ENCODE measurements at places on chromosomes 3 and 15. TPM values are rescaled to one million over a fixed set of nuclear protein-coding genes. Genes with fewer than 3 reads are reported as not detected.

DNA sequence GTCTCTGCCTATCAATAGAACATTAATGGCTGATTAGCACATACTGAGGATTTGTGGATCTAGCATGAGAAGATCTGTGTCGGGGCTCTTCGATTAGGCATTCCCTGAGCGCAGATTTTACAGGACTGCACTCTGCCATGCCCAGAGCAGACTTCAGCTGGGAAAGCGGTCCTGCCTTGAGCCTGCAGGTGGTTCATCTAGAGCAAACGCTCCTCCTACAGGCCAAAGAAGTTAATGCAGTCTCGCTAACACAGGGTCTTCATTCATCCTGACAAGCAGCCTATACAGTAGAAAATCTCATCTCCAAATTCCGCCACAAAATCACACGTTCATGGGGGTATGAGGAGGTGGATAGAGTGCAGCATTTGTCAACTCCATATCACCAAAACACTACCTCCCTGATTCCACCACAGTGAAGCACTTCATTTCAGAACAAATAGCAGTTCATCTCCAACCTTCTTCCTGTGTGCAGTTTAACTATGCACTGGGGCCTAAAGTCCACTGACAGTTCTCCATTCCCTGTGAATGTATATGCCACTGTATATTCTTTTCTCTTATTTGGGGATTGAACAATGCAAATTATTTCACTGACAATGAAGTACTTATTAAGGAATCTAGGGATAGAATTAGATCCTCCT lies 405.8 kb downstream of the IGSF11 start:
- DNase-seq: peak; percentile 62

Gene MASP1
- 19.2 TPM for total RNA-seq

Gene DNAH12
- 0.09 TPM for total RNA-seq

DNA sequence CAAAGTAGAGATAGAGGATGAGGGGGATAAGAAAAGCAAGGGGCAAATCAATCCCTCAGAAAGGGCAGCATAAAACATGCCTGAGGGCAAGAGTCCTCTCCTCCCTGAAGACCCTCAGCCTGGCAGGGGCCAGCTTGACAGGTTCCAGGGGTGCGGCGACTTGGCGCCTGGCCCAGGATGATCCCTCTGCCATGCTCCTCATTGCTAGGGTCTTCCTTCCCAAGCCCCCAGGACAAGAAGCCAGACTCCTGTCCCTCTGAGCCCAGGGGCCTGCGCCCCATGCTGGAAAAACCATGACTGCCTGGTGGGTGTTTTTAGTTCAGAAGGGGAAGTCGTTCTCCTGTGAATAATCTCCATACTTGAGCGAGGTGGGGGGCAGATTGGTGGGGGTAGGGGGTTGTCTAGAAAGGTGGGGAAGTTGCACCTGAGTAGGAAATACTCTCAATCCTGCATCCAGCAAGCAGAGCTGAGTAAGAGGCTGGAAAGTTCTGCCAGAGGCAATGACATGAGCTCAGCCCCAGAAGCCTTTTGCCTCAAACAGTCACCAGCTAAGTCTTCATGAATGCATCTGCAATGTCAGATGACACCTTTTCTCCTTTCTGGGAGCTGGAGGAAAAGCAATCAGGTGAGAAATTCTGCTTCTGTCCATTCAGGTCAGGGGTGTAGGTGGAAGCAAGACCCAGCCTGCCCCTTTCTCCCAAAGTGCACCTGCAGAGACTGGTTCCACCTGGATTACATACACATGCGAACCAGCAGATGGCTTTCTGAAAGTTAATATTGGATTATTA lies 18.3 kb downstream of the SLC12A8 start:
- DNase-seq: no peak

Gene CHCHD6
- total RNA-seq: 13.4 TPM

Gene GOLGA8M
- not detected for total RNA-seq

Gene WWTR1
- total RNA-seq: 205 TPM

GRCh38 chr15:54481819-54482218 lies 503.6 kb downstream of the UNC13C start:
- no peak for DNase-seq

- DNase-seq: peak; percentile 42
These were observed 3.5 kb downstream of the TBL1XR1 start for GRCh38 chr3:177193688-177194268.

DNA sequence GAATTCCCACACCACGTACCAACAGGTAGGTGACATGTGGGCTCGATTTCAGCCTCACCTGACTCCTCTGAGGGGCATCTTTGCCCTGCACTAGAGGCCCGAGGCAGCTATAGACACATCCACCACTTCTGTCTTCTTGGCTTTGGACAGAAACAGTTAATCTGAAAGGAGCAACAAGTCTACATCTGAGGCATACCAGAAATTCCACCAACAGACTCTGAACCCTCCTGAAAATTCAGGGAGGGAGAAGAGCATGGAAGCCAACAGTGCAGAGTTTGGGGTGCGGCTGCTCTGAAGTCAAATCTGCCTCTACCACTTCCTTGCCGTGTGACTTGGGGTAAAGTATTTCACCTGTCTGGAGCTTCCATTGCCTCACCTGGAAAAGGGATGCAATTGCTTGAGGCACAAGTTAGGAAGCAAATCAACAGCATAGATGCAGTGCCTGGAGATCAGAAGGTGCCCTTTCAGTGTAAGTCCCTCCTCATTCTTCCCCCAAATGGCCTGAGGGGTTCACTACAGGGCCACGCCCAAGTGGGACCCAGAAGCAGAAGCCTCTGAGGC lies 119.8 kb downstream of the SHQ1 start:
- DNase-seq: no peak

Gene ZNF385D
- 11.5 TPM for total RNA-seq

Gene NMD3
- total RNA-seq: 88.0 TPM

GRCh38 chr3:76912841-76913383 lies 127.0 kb upstream of the ROBO2 start:
- no peak for DNase-seq

GRCh38 chr3:16595778-16596177 lies 9.4 kb downstream of the DAZL start:
- no peak for DNase-seq

- no peak for DNase-seq
These were observed 837.1 kb downstream of the AGBL1 start for GRCh38 chr15:86916671-86917360.

DNA sequence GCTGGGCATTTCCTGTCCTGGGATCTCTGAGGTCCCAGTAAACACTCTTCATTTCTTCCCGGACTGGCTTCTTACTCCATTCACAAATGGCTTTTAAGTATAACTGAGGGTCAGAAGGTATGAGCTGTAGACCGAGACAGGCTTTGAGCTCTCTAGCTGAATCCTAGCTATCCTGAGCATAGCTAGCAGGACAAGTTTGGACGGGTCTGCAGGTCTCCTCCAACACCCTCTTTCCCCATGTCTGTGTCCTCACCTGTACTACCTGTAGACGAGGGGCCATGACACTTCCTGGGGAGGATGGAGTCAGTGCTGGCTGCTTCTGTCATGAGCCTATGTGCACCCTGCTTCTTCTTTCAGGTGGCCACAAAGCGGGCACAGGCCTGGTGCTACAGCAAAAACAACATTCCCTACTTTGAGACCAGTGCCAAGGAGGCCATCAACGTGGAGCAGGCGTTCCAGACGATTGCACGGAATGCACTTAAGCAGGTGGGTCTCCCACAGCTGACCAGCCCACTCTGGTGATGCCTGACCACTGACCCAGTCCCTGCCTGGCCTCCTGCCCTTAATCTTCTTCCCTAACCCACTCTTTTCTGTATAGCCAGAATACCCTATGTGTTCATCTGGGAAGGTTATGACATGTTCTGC lies 72.1 kb upstream of the ACAD9 start:
- DNase-seq: no peak

Gene C3orf33
- total RNA-seq: 5.7 TPM

- DNase-seq: no peak
These were observed 427.7 kb upstream of the THBS1 start for GRCh38 chr15:39153058-39153714.

Gene SAMMSON
- not detected for total RNA-seq

- peak; percentile 54 for DNase-seq
These were observed 91.7 kb downstream of the FRMD4B start for GRCh38 chr3:69294014-69294766.

- DNase-seq: no peak
These were observed 107.0 kb downstream of the PTPRG start for GRCh38 chr3:61668317-61668864.

GRCh38 chr3:138696666-138697370 lies 88.2 kb downstream of the FAIM start:
- DNase-seq: peak; percentile 60

DNA sequence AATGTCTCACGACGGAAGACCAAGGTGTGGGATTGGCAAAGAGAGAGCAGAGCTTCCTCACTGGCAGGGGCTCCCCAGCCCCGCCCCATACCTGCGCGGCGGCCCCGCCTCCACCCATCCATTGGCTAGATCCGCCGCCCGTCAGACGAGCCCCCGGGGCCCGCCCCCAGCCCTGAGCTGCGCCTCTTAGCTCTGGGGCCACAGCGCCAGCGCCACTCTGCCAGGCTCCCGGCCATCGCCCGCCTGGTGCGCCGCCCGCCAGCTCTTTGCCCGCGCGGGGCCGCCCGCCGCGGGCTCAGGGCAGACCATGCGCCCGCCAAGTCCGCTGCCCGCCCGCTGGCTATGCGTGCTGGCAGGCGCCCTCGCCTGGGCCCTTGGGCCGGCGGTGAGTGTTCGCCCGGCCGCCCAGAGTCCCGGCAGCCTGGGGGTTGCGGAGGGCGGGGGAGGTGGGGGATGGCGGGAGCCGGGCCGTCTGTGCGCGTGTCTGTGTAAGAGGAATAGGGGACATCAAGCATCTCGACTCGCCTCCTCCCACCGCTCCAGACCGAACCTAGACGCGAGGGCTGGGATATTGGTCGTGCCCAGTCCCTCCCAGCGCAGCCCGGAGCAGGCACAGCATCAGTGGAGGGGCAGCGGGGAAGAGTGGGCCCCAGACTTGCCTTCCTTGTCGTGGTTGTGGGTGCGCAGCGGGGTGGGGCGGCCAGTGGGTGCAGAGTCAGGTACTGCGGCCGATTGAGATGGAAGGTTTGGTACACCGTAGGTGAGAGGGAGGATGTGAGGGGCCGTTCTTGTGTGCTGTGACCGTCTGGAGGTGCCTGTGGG lies at the start of gene VIPR1:
TSS of gene VIPR1 (plus strand) at position 215 of the 822 bp plus-strand sequence. CDS start at position 308, 93 bp downstream.
- no peak for DNase-seq

GRCh38 chr3:31412832-31413231 lies 119.9 kb upstream of the STT3B start:
- no peak for DNase-seq

DNA sequence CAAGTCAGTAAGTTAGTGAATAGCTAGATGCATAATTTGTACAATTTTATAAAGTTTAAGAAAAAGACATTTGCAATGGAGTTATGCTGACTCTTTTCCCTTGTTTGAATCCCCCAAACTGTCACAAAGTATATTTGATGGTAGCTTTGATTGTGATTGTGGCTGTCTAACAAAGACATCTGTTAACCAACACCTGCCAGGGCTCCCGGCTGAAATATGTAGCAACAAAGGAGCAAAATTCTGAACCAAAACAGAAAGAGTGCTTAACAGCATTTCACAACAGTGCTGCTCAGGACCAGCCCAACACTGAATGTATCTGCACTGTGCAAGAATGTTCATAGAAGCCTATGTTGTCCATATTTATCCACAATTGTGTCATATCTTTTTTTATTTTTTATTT lies 39.4 kb downstream of the LEO1 start:
- no peak for DNase-seq

Gene CHDH
- total RNA-seq: 7.9 TPM

Gene LRTM1
- total RNA-seq: not detected

Gene VWA5B2
- 0.72 TPM for total RNA-seq

Gene PRR20G
- not detected for total RNA-seq

DNA sequence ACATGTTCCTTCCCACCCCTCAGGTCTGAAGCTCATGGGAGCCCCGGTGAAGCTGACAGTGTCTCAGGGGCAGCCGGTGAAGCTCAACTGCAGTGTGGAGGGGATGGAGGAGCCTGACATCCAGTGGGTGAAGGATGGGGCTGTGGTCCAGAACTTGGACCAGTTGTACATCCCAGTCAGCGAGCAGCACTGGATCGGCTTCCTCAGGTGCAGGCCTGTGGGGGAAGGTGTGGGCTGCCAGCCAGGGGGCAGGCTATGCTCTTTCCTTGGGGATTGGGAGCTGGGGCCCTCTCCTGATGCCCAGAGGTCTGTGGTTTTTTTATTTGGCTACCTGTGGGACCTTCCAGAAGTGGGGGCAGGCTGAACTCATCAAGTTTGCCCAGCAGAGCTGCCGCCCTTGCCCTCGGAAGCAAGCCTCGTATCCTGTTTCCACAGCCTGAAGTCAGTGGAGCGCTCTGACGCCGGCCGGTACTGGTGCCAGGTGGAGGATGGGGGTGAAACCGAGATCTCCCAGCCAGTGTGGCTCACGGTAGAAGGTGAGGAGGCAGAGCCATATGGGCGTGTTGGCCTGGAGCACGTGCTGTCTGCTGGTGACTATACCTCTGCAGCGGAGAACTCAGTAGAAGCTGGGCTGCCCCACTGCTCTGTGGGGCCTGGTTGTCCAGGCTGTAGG lies 2.2 kb downstream of the TYRO3 start:
- DNase-seq: no peak

All from fibroblast of the aortic adventitia (primary cell).